SHP77 (cell line): ENCODE measurements at places on chromosomes 16 and 17.

DNA sequence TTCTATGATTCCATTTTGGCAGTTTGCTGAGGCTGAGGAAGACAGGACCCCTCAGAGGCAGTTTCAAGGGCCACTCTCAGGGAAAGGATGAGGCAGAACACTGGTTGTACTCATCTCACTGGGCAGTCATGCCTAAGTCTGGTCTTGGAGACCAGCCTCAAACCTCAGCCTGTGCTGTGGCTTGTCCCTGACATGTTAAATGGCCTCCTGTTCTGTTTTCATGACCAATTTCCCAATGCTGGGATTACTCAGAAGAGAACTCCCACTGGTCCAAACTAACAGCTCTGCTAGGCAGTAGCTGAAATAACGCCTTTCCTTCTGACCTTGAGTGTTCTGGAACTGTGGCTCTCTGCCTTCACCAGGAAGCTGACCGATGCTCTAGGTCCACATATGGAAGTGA is 8.4 kb upstream of the SPDYE4 start:
- no peak for DNase-seq

- DNase-seq, result no peak
Observed at GRCh38 chr16:6356911-6357310, 975.7 kb upstream of the RBFOX1 start.

GRCh38 chr16:57093666-57094564 is 1.5 kb downstream of the CPNE2 start:
- DNase-seq, result no peak

DNA sequence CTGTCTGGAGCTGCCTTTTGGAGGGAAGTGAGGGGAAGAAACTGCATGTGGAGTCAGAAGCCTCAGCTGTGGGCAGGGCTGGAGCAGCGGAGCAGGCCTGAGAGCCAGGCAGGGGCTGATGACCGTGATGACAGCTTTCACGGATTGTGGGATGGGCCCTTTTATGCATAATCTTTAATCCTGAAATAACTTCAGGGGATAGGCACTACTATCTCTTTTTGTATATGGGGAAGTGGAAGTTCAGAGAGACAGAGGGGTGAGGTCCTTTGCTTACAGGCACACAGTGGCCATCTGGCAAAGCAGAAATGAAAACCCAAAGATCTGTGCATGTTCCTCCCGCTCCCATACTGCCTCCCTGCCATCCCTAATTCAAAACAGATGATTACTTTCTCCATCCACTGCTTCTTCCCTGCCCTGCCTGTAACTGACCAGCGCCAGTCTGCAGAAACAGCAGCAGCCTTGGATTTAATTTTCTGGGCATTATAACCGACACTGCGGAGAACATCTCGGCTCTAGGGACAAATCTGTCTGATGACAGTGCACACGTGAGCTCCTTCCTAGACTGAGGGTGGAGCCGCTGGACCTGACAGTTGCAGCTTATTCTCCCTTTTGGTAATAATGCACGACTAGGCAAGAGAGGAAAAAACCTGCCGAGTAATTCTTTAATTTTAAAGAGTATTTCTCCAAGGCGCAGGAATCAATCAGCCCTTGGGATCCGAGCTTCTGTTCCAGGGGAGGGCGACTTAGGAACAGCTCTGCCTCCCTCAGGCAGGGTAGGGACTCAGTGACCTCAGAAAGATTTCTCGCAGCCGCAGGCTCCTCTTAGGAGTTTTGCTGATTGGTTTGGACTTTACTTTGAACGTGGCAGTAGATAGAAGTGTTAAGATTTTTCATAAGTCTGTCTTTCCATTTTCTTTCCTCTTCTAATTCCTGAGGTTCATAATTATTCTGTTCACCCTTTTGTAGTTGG is 95.4 kb downstream of the UTP18 start:
- no peak for DNase-seq

DNA sequence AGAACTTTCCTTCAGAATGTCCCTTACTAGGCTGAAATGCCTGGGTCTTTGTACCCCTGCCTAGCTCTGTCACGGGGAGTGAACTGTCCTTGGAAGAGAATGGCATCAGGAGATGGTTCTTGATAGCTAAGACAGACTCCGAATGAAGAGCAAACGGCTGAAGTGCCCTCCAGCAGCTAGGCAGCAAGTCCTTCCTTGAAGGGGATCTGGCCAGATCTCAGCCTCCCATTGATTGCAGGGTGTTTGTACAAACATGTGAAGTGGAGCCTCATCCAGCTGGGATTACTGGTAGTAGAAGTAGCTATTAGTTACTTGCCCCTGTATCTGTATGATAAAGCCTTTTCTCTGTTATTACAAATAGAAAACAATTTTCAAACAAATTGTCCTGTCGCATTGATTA is 30.9 kb downstream of the LRRC36 start:
- no peak for DNase-seq

- no peak for DNase-seq
Observed at GRCh38 chr16:19223235-19224170, 55.5 kb downstream of the SYT17 start.

DNA sequence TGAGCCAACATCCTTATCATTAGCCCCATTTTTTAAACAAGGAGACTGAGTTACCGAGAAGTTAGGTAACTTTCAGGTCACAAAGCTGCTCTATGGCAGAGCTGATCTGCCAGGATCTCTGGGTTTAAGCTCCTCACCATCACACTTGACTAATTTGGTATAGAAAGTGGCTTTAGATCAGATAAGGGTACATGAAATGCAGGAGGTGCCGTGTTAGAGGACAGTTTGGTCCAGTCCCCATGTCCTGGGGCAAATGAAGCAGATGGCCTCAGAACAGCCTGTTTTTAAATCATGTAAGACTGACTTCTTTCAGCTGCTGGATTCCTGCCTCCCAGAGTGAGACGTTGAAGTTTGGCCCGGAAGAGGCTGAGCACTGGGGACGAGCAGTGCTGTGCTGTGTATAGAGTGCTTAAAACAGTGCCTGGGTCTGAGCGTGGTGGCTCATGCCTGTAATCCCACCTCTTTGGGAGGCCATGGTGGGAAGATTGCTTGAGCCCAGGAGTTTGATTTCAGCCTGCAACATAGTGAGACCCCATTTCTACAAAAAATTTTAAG is 187.0 kb upstream of the CACNG3 start:
- DNase-seq, result no peak

GRCh38 chr17:29705386-29705785 is 82.7 kb upstream of the CORO6 start:
- no peak for DNase-seq

- no peak for DNase-seq
Observed at GRCh38 chr16:14539631-14540030, 90.4 kb downstream of the PARN start.

DNA sequence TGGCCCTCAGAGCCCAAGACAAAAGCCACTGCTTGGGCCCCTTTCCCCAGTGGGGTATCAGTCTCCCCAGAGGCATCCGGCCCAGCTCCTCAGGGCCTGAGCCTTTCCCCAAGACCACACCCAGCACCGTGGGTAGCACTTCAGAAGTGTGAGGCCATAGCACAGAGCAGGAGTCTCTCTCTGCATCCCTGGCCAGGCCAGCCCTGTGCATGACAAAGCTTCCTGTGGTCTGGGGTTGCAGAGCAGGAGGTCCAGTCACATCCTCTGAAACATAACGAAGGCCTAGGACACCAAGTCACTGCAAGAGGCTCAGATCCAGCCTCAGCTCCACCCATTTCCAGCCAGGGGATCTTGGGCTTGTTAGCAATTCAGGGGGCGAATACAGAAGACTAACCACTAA is 56.8 kb upstream of the ZNF423 start:
- DNase-seq, result no peak
